Thymus (tissue), 14 donors: ENCODE measurements at places on chromosomes 4 and X.

GRCh38 chr4:83320548-83320947 lies 14.1 kb downstream of the HPSE start:
- no peak for DNase-seq

DNA sequence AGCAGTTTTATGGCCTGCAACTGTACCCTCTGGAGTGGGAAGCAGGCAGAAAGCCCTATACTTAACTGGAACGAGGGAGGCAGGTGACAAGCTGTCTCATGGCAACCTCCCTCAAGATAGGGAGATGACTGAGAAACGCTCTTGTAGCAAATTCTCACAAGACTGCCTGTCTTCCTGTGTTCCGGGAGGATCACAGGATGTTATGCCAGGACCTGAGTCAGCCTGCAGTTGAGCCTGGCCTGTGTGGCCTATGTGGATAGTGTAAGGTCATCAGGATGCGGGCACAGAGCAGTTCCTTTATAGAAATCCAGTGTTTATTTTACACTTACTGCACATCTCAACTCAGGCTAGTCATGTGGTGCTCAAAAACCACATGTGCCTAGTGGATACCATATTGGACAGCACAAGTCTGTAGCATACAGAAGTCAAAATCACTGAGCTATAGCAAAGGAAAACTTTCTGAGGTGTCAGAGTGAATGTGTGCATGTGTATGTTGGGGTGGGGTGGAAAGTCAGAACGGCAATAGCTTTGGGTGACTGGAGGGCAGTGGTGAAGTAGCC lies 25.2 kb downstream of the TAF7L start:
- no peak for DNase-seq

DNA sequence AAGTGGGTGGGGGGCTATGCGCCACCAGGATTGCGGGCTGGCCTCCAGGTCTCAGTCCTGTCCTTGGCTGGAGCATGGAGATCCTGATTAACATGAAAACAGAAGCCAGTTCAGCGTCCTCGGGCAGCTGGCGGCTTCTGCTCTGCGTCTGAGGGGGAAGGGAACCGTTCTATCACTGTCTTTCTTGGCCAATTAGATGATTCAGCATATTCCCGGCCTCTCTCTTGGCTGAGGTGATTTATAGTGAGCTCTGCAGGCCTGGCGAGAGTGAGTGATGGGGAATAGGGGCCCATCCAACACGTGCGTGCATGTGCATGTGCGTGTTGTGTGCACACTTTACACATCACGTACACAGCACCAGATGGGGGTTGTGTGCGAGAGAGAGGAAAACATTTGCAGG lies 145.8 kb upstream of the ATP6AP2 start:
- DNase-seq: no peak

DNA sequence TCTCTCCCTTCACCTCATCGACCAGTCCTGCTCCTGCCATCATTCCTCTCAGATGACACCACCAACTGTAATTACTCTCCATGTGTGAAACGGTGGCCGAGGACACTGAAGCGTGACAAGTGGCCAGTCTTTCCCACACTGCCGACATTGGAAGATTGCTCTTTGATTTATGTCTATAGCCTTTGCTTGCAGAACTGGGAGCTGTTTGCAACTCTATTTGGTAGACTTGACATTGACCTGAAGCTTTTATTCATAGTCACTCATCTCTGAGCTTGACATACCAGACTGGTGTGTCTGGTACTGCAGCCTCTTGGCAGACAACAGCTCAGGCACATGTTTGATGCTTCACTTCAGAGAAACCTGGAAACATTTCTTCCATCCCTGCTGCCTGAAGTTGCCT lies 121.8 kb upstream of the GALNT7 start:
- DNase-seq: no peak

GRCh38 chrX:14508025-14508690 lies 21.2 kb upstream of the GLRA2 start:
- DNase-seq: no peak

- no peak for DNase-seq
Measured at GRCh38 chrX:122703762-122704161, 480.3 kb upstream of the GRIA3 start.

DNA sequence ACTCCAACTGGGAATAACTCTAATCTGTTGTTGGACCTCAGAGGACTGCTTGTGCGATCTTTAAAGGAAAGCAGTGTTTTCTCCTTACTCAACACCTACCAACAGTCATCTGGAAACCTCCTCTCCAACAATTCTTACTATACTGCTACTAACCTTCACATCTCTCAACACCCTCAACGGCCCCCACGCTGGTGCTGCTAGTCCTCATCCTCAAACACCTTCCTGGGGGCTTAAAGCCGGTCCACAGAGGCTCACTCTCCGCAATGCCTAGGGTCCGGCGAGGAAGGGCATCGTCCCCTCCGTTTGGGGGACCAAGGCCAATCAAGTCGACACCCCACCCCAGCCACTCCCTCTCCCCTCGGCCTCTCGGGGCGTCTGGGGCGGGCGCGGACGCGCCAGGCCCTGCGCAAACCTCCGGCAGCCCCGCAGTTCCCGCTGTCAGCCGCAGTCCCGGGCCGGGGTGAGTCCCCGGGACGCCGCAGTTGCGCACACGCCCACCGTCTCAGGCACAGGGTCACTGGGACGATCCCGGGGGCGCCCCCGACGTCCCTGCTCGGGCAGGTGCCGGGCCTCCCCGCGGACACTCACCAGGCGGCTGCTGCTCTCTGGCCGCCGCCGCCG lies 418 bp downstream of the TAB3 start:
- peak; percentile 18 for DNase-seq

DNA sequence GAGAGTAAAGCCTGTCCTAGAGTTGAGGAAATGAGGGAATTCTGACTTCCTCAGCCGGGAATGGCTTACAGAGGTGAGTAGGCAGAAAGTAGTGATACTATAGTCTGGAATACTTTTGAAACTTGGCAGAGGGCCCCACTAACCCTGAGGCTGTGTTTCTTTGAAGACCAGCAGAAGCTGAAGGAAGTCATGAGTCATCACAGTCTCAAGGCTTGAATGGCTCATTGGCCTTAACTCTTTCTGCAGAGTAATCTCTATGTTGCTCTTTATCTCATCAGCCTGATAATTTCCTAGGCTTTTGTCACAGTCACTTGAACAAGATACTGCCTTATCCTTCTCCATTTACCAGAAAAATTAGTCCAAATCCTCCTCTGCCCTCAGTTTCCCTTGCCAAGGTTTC lies 80.8 kb downstream of the ANKRD50 start:
- DNase-seq: no peak
